ENCODE measurements at places on chromosomes 2 and 18. TPM values are rescaled to one million over a fixed set of nuclear protein-coding genes. Genes with fewer than 3 reads are reported as not detected.

AKAIN1 gene
- not detected for total RNA-seq

CHRNG gene
- not detected for total RNA-seq

STPG4 gene
- not detected for total RNA-seq

HNRNPLL gene
- total RNA-seq: 42.8 TPM

RFX8 gene
- total RNA-seq: not detected

SLC14A1 gene
- total RNA-seq: 4.6 TPM

TRAPPC8 gene
- total RNA-seq: 23.8 TPM
